ENCODE measurements at places on chromosomes 7 and 10.

- DNase-seq = no peak
Measured at GRCh38 chr10:4533621-4534020, 292.4 kb upstream of the AKR1E2 start.

GRCh38 chr7:148901178-148901577 lies 17.1 kb upstream of the EZH2 start:
- no peak for DNase-seq

GRCh38 chr10:79112881-79113431 lies 44.2 kb downstream of the ZMIZ1 start:
- peak; percentile 53 for DNase-seq

DNA sequence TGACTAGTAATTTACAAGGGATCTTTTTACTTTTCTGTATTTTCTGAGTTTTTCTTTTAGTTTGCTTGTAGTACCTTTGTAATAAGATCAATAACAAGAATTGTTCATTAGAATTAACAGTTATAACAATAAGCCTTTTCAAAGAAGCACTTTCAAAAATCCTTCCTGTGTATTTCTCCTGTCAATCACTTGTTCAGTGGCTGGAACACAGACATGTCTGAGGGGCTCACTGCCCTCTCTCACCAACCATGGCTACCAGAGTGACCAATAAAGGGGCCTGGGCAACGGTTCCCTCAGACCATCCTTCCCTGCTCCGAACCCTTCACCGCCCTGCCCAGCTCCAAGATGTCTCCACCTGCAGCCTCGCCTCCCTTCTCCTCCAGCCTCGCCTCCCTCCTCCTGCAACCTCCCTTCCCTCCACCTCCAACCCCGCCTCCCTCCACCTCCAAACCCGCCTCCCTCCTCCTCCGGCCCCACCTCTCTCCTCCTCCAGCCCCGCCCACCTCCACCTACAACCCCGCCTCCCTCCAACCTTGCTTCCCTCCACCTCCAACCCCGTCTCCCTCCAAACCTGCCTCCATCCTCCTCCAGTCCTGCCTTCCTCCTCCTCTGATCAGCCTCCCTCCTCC lies 353.4 kb downstream of the TNS3 start:
- no peak for DNase-seq

GRCh38 chr7:67866812-67867211 lies 870.2 kb downstream of the TYW1 start:
- no peak for DNase-seq

DNA sequence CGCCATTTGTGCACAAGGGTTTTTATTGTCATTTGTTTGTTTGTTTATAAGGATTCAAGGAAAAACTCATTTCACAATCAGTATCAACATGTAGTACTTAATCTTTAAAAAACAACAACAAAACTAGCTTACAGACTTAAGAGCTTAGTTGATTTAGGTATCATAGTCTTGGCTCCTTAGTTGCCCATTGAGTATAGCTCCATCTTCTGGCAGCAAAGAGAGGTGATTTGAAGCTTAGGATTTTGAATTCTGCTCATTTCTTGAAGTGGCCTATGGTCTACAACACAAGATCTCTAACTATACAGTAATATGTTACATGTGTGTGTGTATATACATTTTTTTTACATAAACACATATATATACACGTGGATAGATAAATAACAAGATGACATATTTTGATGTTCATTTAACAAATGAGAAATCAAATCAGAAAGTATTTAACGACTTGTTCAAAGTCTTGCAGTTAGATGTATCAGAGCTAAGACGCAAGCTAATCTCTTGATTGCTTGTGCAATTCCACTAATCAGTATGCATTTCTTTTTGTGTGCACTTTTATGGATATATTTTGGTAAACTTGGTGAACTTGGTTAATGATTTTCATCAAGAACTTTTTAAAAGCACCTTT lies 307.3 kb downstream of the CAMK1D start:
- peak; percentile 29 for DNase-seq

DNA sequence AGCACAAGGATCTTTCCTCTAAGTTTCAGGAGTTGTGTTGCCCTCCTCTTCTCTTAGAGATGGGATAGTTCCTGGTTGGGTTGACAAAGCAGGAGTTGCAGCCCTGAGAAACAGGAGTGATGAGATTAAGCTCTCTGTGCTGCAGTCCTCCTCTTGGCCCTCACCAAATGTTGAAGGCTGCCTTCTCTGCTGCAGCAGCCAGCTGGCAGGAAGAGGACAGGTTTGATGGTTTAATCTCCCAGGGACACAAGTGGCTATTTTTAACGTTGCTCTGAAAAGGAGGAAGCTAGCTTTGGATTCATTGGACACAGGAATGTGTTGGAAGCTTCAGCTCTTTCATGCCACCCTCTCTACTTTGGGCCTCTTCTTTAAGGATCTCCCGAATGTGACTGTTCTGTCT lies 9.4 kb downstream of the STRIP2 start:
- DNase-seq = no peak

DNA sequence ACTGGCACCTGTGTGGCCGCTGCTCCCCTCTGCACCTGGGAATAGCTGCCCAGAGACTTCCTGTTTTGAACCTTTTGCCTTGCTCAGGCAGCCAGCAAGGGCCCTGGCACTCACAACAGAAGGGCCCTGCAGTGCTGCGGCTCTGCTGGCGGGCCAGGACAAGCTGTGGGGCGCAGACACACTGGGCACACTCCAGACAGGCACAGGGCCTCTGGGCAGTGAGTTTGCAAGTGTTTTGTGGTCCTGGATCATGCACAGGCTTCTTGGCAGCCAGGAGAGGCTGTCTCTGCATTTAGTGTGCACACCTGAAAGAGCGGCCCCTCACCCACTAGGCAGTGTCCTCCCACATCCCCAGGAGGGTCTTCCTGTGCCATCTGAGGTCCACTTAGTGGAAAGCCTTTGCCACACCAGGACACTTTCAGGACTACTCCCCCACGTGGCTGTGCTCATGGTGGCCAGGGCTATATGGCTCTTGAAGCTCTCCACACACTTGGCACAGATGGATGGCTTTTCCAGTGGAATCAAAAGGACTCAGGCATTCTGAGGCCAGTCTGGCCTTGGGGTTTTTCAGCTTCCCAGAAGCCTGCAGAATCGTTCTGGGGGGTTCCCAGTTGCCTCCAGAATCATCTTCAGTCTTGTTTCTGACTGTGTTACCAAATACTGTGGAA lies 5.0 kb upstream of the ATP6V0E2 start:
- DNase-seq = no peak

DNA sequence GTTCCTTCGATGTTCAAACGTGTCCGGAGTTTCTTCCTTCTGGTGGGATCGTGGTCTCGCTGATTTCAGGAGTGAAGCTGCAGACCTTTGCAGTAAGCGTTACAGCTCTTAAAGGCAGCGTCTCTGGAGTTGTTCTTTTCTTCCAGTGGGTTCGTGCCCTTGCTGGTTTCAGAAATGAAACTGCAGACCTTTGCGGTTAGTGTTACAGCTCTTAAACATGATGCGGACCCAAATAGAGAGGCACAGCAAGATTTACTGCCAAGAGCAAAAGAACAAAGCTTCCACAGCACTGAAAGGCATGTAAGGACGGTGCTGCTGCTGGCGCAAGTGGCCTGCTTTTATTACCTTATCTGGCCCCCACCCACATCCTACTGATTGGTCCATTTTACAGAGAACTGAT lies 931.4 kb downstream of the IPMK start:
- no peak for DNase-seq

DNA sequence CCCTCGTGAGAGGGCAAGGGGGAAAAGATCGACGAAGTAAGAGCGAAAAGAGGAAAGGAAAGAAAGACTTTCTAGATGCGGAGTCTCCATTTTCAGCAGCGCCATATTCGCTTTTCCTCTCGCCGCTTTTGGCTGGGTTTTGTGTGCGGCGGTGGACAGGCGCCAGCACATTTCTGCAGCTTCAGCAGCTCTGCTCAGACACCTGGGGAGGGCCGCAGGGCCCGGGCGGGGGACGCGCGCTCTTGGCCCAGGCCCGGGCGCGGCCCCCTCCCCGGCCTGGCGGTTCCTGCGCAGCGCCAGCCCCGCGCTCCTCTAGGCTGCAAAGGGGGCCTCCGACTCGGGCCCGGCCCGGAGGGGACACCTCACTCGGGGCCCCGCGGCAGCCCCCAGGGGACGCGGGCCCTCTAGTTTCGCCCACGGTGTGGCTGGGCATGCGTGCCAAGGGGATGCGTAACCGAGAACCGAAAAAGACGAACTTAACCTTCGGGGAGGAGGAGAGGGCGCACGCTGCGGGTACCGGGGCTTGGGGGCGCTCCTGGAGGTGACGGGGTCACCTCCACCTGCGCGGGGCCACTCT lies 34.5 kb upstream of the EBLN1 start:
- DNase-seq = no peak

DNA sequence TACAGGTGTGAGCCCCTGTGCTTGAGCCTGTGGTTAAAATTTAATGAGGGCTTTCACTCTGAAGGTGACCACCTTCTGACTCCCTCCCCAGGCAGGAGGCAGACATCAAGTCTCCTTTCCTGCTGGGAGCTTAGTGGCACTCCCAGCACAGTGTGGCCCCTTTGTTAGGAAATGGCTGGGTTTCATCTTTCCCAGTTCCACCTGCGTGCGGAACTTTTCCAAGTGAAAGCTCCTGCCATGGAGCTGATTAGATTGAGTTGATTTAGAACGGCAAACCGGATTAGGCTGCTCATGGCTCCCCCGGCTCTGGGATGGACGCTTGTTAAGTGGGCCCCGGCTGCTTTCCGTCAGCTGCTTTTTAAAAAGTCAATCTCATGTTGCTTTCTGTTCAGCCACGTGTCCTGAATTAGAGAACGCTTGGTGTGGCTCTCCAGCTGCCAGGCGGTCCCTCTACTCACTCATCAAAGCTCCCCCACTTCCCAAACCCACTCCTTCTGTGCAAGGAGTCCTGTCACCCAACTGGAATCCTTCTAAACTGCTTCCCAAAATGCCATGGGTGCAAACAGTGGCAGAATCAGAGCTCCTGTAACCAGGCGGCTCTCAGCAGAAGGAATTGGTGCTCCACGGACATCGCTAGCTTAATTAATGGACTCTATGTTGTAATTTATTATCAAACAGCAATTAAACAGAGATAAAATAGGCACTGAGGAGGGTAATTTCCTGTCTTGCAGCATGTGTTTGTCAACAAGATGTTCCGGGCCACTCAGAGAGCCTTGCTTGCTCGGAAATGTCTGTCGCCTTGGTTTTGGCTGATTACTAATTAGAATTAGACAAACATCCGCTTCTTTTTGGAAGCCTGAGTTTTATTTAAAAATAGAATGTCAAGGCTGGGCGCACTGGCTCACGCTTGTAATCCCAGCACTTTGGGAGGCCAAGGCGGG lies 551.2 kb downstream of the GALNT17 start:
- DNase-seq = no peak

- DNase-seq = no peak
Measured at GRCh38 chr7:102115931-102116330, 170.7 kb upstream of the SH2B2 start.

GRCh38 chr10:60870803-60871202 lies 73.2 kb downstream of the RHOBTB1 start:
- no peak for DNase-seq

Data from AG04449 (cell line).